ENCODE measurements at places on chromosomes 3 and 15. TPM values are rescaled to one million over a fixed set of nuclear protein-coding genes. Genes with fewer than 3 reads are reported as not detected.

The BOC gene
- total RNA-seq, result 120 TPM

DNA sequence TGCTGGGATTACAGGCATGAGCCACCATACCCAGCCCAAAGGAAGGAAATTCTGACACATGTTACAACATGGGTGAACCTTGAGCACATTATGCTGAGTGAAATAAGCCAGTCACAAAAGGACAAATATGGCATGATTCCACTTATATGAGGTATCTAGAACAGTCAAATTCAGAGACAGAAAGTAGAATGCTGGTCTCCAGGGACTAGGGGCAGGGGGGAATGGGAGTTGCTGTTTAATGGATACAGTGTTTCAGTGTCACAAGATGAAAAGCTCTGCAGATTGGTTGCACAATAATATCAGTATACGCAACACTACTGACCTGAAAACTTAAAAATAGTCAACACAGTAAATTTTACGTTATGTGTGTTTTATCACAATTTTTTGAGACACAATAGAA is 4.1 kb downstream of the SPATA12 start:
- no peak overlapping the region for H3K27ac ChIP-seq
- no peaks in the 10 kb centered on the region for H3K36me3 ChIP-seq
- no peaks in the 10 kb centered on the region for H3K4me1 ChIP-seq
- H3K27me3 ChIP-seq, result no peaks in the 10 kb centered on the region

- no peak overlapping the region for H3K27ac ChIP-seq
- no peak for DNase-seq
- no peaks in the 10 kb centered on the region for H3K4me1 ChIP-seq
- no peak overlapping the region for H3K4me3 ChIP-seq
These were observed 39.2 kb upstream of the DLG1 start for GRCh38 chr3:197337656-197338055.

DNA sequence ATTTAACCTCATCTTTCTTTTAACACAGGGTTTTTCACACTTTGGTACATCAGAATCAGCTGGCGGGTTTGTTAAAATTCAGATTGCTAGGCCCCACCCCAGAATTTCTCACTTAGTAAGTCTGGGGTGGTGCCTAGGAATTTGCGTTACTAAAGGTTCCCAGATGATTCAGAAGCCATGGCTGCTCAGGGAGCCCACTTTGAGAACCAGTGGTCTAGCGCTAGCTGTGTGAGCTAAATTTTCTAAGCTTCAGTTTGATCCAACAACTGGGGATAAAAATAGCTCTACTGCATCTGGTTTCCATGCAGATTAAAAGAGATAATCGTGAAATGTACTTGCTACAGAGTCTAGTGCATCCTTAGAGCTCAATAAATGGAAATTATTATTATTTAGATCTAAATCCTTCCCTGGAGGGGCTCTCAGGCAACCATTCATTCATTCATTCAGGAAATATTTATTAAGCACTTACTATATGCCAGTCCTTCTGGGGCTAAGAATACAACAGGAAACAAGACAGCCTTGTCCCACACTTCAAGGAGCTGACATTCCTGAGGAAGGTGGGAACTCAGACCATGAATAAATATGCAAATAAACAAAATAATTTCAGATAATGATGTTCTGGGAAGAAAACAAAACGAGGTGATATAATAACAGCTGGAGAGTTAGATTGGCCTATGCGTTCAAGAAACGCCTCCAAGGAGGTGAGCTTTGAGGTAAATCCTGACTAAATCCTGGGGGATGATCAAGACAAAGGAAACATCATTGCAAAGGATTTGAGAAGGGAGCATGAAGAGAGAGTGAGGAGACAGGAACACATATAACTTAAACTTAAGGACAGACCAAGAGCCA is 3.9 kb upstream of the CIDEC start:
- H3K27ac ChIP-seq, result peak overlapping the region; percentile 41
- no peaks in the 10 kb centered on the region for H3K36me3 ChIP-seq
- H3K4me1 ChIP-seq, result peaks cover 18% of the 10 kb centered on the region
- no peaks in the 10 kb centered on the region for H3K27me3 ChIP-seq

The ZNF770 gene
- 17.7 TPM for total RNA-seq

- no peaks in the 10 kb centered on the region for H3K36me3 ChIP-seq
- H3K4me3 ChIP-seq, result no peak overlapping the region
- H3K4me1 ChIP-seq, result no peaks in the 10 kb centered on the region
- no peak for DNase-seq
These were observed 8.4 kb upstream of the DHX30 start for GRCh38 chr3:47794544-47794943.

The ZFYVE19 gene
- 49.6 TPM for total RNA-seq

The SLC22A13 gene
- total RNA-seq, result 2.1 TPM

The ITIH1 gene
- total RNA-seq, result not detected

The SERINC4 gene
- total RNA-seq, result not detected

- no peaks in the 10 kb centered on the region for H3K36me3 ChIP-seq
- no peaks in the 10 kb centered on the region for H3K4me1 ChIP-seq
- DNase-seq, result no peak
- H3K27ac ChIP-seq, result no peak overlapping the region
These were observed 220.9 kb upstream of the ICE2 start for GRCh38 chr15:60699845-60700244.

DNA sequence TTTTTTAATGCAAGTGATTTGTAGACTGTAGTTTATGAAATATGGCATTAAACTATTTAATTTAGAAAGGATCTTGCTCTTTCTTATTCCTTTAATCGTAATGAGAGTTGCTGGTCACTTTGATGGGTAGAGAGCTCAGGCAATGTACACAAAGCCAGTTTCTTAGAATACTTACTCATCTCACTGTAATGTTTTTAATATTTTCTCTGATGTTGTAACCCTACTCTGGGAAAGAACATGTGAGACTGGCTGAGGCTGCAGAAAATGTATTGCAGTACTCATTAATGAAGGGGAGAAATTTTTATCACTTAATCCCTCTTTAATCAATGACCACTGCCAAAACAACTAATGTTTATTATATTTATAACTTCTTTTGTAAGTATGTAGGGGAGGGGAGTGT is 479.4 kb upstream of the KCNMB2 start:
- no peak overlapping the region for H3K4me3 ChIP-seq
- no peak for DNase-seq
- no peaks in the 10 kb centered on the region for H3K27me3 ChIP-seq
- no peak overlapping the region for H3K27ac ChIP-seq
- no peaks in the 10 kb centered on the region for H3K36me3 ChIP-seq

The GOLGA6B gene
- not detected for total RNA-seq

DNA sequence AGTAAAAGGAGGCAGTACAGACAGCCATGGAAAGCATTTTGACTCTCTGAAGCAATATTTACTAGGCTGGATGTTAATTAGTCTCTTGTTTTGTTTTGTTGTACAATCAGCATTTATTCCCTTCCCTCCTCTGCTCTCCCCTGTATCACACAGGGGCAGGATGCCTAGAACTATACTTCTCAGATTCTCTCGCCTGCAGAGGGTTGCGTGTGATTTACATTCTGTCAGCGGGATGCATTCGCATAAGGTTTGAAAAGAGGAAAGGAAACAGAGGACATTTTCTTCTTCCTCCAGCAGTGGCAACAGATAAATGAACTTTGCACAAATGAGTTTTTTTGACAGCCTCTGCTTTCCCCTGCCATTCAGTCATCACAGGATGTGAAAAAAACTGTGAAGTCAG is 188.3 kb downstream of the RSL24D1 start:
- H3K36me3 ChIP-seq, result no peaks in the 10 kb centered on the region
- H3K27ac ChIP-seq, result no peak overlapping the region
- peaks cover 8% of the 10 kb centered on the region for H3K4me1 ChIP-seq
- no peak for DNase-seq
- no peak overlapping the region for H3K4me3 ChIP-seq
